ENCODE measurements at places on chromosomes 3 and 15.

- peak; percentile 50 for DNase-seq
Observed at GRCh38 chr15:36953346-36953745, 147.0 kb downstream of the MEIS2 start.

DNA sequence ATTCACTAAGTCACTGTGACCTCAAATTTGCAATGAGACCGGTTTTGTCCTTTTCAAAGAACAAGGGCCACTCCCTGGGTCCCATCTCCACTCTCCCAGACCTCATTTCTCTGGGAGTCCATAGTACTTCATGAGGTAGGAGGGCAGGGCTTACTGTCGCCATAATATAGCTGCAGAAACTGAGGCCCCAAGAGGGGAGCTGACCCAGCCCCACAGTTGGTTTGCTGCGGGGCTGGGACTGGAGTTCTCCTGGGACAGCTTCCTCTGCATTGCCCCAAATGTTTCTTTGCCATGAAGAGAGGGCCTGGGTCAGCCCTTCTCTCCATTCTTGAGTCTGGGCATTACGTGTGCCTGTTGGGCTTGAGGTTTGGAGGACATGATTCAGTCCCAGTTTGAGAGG lies 60.1 kb downstream of the ITGA11 start:
- DNase-seq: no peak

DNA sequence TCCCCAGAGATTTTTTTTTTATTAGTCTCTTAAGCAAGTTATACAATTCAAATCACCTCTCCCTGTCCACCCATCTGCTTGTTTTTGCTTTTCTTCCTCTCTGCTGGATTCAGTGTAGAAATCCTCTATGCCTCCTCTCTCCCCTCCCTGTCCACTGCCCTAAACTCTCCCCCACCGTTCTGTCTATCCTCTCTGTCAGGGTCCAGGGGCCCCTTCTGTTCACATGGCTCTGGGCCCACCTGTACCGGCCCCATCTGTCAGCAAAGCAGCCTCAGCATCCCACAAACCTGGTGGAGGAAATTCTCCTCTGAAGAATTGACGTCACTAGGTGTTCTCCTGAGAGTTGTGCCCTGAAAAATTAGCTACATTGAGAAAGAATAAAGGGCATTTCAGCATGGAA lies 137.6 kb upstream of the CMC1 start:
- DNase-seq: no peak

DNA sequence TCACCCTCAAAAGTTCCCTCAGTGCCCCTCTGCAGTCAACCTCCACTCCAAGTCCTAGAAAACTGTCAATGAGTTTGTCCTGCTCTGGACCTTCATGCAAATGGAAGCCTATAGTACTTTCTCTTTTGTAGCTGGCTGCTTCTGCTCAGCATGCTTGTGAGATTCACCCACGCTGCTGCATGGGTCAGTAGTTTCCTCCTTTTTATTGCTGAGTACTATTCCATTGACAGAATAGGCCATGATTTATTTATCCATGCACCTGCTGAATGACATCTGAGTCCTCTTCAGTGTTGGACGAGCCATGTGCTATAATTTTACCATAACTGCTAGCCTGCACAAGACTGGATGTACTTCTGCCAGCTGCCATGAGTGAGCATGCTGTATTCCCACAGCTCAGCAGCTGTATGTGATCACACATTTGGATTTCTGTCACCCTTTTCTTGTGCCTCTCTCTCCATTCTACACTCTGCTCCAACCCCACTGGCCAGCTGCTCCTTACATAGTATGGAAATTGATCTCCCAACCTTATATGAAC lies 26.3 kb downstream of the CDCP1 start:
- DNase-seq: no peak

- no peak for DNase-seq
Observed at GRCh38 chr15:81910355-81911021, 135.3 kb downstream of the MEX3B start.

- DNase-seq: peak; percentile 13
Observed at GRCh38 chr3:191047930-191048329, 151.1 kb upstream of the OSTN start.

- DNase-seq: peak; percentile 49
Observed at GRCh38 chr3:86923071-86923491, 67.9 kb downstream of the VGLL3 start.

GRCh38 chr15:89244574-89244903 lies 760 bp downstream of the FANCI start:
- DNase-seq: no peak

GRCh38 chr3:98770261-98771039 lies 7.3 kb downstream of the ST3GAL6 start:
- DNase-seq: no peak

DNA sequence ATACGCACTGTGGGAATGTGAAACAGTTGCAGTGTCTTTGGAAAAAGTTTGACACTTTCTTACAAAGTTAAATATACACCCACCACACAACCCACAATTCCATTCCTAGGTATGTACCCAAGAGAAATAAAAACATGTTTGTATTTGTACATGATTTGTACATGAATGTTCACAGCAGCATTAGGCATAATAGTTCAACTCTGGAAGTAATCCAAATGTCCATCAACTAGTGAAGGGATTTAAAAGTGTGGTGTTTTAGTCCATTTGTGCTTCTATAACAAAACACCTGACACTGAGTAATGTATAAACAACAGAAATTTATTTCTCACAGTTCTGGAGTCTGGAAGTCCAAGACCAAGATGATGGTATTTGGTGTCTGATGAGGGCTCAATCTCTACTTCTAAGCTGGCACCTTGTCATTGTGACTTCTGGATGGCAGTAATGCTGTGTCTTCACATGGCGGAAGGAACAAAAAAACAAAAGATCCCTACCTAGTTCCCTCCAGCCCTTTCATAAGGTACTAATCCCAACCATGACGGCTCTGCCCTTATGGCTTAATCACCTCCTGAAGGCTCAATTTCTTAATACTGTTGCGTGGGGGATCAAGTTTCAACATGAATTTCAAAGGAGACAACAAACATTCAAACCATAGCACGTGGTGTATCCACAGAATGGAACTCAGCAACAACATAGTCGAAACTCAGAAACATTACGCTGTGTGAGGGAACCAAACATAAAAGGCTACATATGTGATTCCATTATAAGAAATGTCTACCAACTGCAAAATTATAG lies 120.5 kb downstream of the AQP9 start:
- DNase-seq: no peak

GRCh38 chr15:75195766-75196241 lies 5.9 kb upstream of the C15orf39 start:
- DNase-seq: no peak

DNA sequence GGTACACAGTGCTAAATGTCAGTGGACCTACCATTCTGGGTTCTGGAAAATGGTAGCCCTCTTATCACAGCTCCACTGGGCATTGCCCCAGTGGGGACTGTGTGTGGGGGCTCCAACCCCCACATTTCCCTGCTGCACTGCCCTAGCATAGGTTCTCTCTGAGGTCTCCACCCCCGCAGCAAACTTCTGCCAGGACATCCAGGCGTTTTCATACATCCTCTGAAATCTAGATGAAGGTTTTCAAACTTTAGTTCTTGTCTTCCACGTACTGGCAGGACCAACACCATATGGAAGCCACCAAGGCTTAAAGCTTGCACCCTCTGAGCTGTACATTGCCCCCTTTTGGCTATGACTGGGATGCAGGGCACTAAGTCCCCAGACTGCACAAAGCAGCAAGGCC lies 788.2 kb upstream of the ALCAM start:
- DNase-seq: no peak

GRCh38 chr3:49805367-49805782 lies 2.3 kb downstream of the INKA1 start:
- peak; percentile 38 for DNase-seq

- DNase-seq: no peak
Observed at GRCh38 chr15:97174886-97175540, 785.5 kb upstream of the ARRDC4 start.

DNA sequence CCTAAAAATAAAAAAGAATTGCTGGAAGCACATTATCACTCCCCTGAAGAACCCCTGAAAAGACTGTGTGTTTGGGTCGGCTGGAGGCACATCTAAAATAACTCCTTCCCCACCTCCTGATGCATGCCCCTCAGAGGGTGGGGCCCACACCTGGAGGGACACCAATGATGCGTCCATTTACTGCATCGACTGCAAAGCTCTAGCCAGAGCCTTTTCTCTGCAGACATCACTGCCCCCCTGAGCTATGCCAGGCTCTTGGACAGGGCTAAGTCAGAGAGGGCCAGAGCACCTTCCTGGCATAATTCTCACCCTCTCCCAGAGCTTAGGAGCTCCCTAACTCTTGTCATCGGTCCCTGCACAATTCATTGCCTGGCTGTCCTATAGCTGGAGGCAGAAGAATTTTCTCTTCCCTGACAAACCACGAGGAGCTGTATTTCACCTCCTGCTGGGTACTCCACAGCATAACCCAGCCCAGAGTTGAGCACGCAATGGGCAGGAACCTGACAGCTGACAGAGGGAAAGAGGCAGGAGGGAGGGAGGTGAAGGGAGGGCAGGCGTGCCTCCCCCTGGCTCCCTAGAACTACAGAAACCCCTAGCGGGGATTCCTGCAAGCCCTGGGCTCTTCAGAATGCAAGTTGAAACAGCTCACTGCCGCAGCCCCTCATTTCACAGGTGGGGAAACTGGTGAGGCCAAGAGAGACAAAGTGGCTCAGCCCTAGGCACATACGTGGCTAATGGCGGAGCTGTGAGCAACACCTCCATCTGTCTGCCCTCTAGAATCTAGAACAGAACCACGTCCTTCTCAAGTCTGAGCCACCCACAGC lies 46.6 kb downstream of the XXYLT1 start:
- peak; percentile 31 for DNase-seq

DNA sequence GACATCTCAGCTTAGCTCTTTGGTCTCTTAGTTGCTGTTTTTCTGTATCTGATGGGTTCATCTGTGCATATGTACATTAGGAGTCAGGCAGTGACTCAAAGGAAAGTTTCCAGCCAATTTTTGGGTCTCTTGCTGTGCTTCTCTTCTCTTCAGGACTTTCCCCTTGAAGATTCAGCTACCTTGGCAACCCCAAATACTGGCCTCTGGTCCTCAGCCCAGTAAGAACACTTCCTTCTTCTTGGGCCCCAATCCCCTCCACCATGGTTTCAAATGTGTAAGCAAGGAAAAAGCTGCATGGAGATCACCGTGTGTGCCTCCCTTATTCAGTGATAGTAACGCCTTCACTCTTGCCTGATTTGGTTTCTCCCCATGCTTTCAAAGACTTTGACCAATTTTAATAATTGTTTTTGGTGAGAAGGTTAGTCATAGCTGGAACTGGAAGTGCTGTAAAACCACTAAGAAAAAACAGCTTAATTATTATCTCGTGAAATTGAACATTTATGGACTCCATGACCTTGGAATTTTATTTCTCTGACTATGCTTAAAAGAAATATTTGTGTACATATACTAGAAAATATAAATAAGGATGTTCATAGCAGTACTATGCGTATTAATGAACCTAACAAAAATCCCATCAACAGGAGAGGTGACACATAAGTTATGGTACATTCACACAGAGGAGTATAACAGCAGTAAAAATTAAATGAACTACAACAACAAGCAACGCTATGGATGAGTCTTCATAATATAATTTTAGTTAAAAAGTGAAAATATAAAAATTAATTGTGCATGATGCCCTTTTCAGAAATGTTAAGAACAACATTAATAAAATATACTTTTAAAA lies 125.3 kb upstream of the BCL6 start:
- no peak for DNase-seq

GRCh38 chr3:147431751-147432150 lies 22.6 kb downstream of the ZIC1 start:
- DNase-seq: peak; percentile 36

DNA sequence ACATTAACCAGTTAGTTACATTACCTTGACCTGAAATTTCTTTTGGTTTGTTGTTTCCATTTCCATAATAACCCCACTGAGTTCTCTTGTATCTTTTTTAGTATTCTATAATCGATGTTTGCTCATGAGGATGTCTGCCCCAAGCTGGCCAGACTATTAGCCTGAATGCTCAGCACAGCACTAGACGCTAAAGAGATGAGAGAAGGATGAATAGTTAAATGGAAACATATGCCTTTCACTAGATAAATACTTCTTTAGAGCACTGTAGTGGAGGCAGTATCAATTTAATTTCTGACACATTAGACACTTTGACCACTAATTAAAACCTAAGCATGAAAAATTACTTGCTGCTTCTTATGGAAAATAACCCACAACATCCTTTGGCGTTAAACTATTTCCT lies 654.9 kb upstream of the KCNMB2 start:
- no peak for DNase-seq

DNA sequence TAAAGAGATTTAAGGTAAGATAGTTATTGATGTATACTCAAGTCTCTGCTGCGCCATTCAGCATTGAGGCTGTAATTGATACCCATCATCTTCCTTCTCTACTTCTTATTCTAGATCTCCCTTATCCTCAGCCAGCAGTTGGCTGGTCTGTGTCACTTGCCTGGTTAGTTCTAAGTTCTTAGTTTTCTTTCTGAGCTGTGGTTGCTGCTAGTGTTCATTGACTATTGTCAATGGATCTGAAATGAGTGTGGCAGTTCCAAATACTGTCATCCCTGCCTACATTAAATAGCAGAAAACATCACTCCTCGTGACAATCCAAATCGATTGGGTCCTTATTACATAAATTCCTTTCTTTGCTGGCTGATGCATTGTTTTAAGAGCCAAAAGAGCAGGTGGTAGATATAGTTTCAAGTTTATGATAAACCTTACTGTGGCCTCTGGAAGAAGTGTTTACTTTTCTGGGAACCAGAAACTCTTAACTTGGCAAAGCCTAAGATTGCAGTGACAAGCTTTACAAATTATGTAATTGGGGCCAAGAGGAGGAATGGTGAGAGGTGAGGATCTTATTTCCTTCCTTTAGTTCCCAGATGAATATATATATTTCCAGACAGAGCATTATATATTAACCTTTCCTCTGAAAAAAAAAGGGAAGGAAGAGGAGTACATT lies 168.0 kb downstream of the GMNC start:
- no peak for DNase-seq

DNA sequence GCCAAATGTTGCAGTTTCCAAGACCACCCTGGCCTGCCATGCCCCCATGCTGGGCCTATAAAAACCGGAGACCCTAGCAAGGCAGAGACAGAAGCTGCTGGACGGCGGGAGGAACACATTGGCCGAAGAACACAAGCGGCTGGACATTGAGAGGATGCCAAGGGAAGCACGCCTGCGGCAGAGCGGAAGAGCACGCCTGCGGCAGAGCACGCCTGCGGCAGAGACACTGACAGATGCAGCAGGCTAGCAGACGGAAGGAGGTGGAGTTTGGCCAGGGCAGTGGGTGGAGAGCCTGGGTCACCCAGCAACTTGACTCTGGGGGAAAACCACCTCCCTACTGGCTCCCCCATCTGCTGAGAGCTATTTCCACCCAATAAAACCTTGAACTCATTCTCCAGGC lies 322.3 kb upstream of the TBL1XR1 start:
- DNase-seq: no peak

- no peak for DNase-seq
Observed at GRCh38 chr3:64970634-64971033, 282.8 kb upstream of the ADAMTS9 start.

GRCh38 chr3:155416500-155417118 lies 123.1 kb upstream of the STRIT1 start:
- no peak for DNase-seq

Measured in astrocyte of the spinal cord (primary cell).